GM20000 (cell line): ENCODE measurements at places on chromosomes 16 and 17.

GRCh38 chr16:73616166-73616753, 568.3 kb upstream of the ZFHX3 start:
- DNase-seq, result no peak

- DNase-seq, result no peak
Observed at GRCh38 chr16:51919736-51920135, 627.2 kb downstream of the TOX3 start.

DNA sequence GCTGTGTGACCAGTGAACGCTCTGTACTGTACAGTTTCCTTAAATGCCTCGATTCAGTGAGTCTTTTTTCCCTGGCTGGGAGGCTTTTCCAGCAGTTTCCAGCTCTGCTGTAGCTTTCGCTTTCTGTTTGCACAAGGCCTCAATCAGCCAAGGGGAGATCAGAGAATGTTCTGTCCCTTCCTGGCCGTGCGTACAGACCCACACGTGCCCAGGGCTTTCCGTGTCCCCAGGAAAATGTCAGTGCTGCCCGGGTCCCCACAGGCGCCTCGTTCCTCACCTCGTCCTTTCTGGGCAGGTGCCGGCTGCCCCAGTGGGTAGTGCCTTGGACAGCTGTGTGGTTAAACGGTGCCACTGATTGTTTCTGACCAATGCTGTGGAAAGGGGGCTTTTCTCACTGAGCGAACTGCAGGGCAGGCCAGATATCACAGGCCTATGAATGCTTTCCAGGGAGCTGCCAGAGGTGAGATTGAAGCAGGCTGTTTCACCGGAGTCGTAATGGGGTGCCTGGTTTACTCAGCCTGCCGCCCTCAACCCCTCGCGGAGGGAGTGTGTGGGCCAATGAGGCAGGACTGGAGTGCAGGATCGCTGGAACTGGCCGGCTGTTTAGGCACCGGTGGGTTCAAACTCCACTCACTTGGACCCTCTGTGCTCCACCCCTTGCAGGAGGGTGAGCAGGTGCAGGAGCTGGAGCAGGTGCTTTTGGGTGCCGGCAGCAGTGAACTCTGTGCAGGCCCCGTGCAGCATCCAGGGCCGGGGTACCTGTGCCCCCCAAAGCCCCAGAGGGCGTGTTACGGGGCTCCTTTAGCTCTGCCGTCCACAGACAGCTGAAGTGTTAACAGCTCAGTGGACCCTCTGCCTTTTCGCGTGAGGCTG, 44.4 kb downstream of the ZNF778 start:
- no peak for DNase-seq

DNA sequence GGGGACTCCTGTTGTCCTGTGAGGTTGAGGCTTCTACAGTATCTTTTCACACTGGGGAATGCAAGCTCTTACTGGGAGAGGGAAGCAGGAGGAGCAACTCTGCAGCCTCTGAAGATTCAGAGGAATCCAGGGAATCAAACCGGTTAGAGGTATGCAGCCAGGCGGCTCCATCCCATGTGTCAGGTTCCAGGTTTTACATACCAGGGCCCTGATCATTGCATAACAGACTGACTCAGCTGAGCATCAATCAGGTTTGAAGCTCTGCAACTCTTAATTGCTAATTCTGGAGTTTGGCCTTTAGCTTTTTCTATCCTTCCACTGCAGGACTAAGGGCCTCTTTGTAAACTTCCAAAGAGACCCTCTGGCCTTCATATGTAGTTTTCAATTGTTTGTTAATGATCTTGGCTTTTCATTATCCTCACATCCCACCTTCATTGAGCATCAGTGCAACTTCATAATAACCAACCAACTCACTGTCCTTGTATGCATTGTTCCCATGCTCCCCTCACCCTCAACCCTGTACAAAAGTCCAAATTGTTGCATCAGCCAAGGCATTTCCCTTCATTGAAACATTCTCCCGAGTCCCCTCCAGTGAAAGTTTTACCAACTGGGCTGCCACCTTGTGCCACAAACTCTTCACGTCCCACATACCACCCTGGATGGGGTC, 59.7 kb upstream of the DHX40 start:
- no peak for DNase-seq

DNA sequence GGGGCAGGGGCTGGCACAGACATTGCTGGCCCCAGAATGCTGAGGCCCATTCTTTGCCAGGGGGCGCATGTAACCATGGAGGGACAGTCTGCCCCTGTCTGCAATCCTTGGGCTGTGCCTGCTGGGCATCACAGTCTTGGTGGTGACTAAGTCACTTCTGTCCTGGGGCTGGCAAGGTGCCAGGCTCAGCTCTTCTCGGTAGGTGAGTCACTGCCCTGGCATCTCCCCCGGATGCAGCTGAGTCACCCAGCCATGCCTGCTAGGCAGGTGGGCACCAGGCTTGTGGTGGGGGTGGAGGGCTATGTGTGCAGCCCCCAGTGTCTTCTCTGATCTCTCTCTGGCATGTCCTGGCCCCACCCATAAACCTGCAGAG, 5.6 kb downstream of the RARA start:
- DNase-seq, result peak; percentile 5

DNA sequence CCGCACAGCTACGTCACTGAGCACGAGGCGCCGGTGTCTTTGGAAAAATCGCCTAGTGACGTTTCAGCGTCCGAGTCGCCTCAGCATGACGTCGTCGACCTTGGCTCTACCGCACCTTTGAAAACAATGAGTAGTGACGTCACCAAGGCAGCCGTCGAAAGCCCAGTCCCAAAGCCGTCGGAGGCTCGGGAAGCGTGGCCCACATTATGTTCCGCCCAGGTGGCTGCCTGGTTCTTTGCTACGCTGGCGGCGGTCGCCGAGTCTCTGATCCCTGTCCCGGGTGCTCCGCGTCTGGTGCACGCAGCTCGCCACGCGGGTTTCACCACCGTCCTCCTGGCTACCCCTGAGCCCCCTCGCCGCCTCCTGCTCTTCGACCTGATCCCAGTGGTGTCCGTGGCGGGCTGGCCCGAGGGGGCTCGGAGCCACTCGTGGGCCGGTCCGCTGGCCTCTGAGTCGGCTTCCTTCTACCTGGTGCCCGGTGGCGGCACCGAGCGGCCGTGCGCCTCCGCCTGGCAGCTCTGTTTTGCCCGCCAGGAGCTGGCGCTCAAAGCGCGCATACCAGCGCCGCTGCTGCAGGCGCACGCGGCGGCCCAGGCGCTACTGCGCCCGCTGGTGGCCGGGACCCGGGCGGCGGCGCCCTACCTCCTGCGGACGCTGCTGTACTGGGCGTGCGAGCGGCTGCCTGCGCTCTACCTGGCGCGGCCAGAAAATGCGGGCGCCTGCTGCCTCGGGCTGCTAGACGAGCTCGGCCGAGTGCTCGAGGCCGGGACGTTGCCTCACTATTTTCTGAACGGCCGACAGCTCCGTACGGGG, 1.5 kb downstream of the TMEM102 start:
- peak; percentile 86 for DNase-seq

DNA sequence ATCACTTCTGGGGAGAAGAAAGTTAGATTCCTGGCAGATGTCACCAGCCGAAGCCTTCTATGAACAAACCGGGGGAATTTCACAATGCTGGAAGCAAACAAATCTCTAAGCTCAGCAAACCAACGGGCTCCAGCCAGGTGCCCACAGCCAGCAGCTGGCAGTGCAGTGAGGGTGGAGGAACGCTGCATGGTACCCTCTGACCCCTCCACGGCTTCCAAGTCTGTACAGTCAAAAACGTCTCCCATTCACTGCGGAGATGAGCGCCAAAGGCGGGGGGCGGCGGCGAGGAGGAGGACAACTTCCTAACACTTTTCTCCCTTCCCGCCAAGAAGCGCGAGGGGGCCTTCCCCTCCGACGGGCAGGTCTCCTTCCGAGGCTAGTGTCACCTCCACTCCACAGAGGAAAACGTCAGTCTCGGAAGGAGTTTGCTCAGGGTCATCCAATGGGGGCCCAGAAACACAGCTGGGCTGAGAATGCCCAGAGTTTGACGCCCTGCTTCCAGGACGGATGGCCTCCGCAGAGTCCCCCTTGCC, 924 bp downstream of the ZNF598 start:
- DNase-seq, result peak; percentile 56

- DNase-seq, result peak; percentile 84
Observed at GRCh38 chr17:35486920-35487732, 38.6 kb upstream of the SLFN13 start.

- peak; percentile 93 for DNase-seq
Observed at GRCh38 chr16:3095869-3096268, 3.2 kb downstream of the ZSCAN10 start.

DNA sequence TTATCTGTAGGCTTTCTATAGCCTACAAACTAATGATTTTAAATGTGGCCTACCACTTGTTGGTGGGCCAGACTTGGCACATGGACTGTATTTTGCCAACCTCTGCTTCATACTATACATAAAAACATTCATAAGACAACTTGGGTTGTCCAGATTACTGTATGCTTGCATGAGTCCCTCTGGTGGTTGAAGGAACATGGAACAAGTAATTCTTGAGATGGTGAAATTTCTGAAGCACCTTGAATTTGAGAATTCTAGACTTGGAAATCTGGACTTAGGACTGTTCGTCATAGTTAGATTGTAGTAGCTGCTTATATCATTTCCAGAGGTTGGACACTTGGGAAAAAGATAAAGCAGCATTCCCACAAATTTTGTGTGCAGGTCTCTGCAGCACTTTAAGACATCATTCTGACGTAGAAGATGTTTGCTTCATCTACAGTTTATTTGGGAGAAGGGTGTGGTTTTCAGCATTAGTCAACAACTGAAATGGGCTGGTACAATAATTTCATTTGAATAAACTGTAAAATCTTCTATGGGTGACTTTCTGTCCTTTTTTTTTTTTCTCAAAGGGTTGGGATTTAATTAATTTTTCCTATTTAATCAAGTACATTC, 31.2 kb downstream of the NFATC3 start:
- peak; percentile 24 for DNase-seq

DNA sequence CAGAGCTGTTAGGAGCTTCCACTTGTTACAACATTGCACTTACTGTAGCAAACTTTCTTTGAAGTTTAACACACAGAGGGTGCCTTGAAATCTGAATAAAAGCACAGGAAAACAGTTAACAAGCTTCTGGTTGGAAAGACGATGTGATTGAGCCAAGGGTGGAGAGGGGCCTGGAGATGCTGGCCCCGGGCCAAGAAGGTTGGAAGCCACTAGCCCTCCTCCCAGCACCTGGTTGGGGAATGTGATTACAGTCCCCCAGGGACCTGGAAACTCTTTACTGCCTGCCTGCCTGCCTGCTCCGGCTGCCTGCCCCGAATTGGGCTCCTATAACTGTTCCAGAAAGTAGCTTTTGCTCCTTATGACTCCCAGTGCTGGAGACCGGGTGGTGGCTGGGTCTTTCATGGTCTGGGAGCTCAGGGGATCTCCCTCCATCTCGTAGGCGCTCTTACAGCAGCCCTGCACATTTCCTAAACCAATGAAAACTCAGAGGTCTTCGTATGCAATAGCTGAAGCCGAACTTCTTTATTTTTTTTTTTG, 48.0 kb upstream of the ZFHX3 start:
- no peak for DNase-seq

- no peak for DNase-seq
Observed at GRCh38 chr17:79070266-79070880, 4.3 kb upstream of the ENGASE start.

DNA sequence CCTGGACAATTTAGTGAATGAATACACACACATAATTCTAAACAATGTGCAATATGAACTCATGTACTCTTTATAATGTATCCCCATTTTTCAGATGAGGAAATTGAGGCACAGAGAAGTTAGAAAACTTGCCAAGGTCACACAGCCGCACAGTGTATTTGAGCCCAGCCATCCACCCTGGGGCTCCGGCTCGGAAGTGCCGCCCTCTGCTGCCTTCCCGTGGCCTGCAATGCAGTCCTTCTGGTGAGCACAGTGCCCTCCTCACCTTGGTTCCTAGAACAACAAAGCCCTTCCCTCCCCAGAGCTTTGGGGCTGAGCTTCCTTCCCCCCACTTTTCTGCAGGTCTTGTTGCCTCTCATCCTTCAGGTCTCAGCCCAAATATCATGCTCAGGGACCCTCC, 63.7 kb downstream of the C16orf78 start:
- no peak for DNase-seq

- no peak for DNase-seq
Observed at GRCh38 chr17:7589891-7590691, at the start of gene SOX15. TSS of gene SOX15 (minus strand) at chr17:7590094. CDS start at chr17:7589676, 418 bp downstream.

GRCh38 chr17:9648521-9649110, 3.3 kb downstream of the USP43 start:
- DNase-seq, result no peak

DNA sequence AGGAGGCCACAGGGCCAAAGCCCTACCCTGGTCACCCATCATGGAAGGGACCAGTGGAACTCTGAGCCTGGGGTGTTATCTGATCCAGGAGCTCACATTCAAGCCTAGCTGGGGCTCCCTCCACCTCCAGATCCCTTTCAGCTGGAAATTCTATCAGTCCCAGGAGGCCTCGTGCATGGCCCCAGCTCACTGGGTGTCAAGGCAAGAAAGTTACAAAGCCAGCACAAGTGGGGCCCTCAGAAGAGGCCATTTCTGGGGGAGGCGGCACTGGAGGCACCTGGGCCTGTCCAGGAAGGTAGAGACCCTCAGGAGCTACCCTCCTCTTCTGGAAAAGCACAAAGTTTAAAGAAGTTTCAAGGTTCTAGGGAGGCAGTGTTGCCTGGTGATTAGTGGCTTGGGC, 4.8 kb downstream of the CA7 start:
- DNase-seq, result no peak

DNA sequence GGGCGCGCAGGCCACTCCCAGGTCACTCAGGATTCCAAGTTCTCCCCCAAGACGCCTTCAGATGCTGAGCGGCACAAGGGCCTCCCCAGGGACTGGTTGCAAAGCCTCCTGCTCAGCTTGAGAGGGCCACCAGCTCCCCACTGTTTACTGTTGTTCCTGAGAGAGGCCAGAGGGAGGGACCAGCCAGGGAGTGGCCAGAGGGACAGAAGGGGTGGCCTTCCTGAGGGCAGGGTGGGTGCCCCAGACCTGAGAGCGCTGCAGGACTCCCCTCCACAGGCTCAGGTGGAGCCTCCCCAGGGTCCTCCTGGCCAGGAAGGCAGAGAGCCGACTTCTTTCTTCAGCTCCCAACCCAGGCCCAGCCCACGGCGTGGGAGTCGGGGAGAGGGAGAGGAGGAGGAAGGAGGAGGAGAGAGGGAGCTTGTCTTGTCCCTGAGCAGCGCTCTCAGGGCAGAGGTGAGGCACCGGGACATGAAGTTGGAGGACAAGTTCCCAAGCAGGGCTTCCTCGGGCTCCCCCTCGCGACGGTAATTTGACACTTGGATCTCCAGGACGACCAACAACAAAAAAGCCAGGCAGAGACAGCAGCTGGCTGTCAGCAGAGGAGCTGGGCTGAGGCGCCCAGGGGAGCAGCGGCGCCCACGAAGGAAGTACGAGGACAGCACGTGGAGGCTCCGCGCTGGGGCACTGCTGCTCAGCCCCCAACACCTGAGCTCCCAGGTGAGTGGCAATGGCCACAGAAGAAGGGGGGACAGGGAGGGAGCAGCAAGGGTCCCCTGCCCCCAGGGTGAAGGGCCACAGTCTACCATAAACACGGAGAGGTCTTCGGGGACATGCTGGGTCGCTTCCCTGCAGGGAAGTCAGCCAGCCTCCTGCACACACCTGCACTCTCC, 497 bp downstream of the SMIM5 start:
- peak; percentile 83 for DNase-seq
